ENCODE measurements at places on chromosomes 2 and 18. TPM values are rescaled to one million over a fixed set of nuclear protein-coding genes. Genes with fewer than 3 reads are reported as not detected.

The CTLA4 gene
- 0.12 TPM for polyA plus RNA-seq

The POTEC gene
- polyA plus RNA-seq: not detected

The NT5DC4 gene
- 0.13 TPM for polyA plus RNA-seq

DNA sequence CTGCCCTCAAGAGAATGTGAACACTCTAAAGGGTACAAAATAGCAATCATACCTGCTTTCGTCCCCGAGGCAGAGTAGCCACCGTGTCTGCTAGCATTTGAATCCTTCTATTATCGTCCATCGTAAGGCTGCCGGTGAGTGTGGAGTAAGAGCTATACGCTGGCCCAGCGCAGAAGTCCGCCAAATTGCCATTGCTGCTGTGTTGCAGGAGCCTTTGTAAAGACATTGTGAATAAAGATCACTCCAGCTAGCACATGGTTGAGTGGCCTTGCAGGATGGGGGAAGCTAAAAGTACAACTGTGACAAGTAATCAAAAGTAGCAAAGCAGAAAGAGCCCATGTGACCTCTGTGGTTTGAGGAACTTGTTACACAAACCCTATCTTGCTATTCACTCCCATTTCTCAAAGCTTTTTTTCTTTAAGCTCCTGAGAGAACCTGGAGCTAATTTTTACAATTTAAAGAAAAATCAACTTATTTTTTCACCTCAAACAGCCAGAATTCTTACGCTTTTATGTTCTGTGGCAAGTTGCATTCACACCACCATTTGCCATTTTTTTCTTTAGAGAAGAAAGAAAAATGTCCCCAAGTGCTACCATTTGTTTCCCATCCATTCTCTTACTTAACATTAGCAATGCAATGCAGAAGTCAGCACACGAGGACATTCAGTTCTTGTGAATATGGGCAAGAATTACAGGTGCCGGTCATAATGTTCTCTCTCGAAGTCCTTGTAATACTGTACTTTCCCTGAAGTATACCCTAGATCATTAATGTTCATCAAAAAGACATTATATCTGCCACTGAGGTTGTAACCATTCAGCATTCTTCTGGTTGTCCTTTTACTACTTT is at the start of gene CYTIP:
Gene CYTIP, minus strand, starts transcription at position 295 of the 846 bp plus-strand sequence. Its CDS starts 69 bp downstream, at position 226.
- DNase-seq: no peak

- no peak for DNase-seq
Observed at GRCh38 chr2:236550701-236551465, 18.7 kb upstream of the ACKR3 start.
